Activated CD4-positive, alpha-beta T cell treated with anti-CD3 and anti-CD28 coated beads, Interleukin-2, amount 50 U/mL, for 16 hours (primary cell): ENCODE measurements at places on chromosomes 6 and 20.
A peak's percentile ranks its signal among the peaks of the same experiment; 100 is the strongest.

- no peak for DNase-seq
Observed at GRCh38 chr6:16939839-16940238, 162.0 kb upstream of the STMND1 start.

DNA sequence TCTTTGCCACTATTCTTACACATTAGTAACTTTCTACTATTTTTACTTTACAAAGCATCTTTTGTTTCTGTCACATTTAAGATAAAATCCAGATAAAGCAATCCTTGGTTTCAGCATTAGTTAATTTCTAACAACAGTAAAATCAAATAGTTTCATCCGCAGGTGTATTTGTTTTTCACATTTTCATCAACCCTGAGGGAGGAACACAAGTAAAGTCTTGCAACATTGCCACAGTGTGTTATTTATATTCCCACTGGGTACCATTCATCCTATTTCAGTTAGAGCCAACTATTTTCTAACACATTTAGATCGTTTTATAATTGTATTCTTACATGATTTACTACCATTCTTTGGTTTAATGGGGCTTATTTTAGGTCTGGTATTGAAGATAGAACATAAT lies 908.7 kb upstream of the CITED2 start:
- DNase-seq = no peak

DNA sequence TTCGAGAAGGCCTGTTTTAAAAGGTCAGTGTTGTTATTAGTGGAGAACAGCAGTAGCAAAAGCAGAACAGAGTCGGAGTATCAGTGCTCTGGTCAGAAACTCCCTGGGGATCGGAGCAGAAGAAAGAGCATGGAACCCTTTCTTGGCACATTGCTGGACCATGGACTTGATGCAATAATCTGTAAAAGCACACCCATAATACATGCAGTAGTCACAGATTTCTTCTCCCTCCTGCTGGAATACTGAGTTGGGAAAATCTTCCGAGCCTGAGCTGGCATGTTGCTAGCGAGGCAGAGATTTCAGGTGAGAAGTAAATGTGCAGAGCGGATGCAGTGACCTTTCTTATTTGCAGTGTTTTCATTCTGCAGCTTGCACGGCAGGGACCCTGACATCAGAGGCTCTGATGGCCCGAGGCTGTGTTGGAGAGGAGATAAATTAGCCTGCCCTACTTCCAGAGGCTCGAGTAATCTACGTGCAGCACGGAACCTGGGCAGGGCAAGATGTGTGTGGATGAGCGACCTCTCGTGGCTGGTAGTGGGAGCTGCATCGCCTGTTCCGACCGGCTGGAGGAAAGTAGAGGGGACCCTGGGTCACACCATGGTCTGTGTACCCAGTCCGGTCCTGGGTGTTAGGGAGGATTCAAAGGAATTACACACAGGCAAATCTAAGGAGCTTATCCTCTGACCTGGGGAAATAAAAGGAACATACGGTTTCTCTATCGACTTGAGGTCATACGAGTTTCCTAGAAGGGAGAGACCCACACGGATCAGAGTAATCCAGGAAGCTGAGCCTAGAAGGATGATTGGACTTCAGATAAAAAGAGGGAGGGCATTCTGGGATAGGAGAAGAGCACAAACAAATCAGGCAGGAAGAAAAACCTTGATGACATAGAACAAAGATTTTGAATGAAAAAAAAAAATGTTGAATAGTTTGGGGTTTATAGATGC lies 137.0 kb upstream of the STMND1 start:
- DNase-seq = peak; percentile 69

DNA sequence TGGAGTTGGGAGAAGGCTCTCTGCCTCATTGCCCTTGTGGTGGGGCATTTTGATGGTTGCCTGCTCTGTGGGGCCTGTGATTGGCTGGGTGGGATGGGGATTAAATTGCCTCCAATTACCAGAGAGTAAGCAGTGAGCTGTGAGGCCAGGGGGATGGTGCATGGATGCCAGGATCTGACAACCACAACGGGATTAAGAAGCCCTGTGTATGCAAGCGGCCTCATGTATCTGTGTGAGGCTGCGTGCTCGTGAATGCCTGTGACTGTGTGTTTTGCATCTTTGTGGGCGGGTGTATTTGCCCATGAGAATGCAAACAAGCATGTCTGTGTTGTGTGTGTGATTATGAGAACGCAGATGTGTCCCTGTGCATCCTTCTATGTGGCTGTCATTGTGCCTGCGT lies 46.1 kb downstream of the CD40 start:
- no peak for DNase-seq

GRCh38 chr20:1555952-1556351 lies 1.6 kb downstream of the SIRPD start:
- no peak for DNase-seq

GRCh38 chr6:109783250-109783986 lies 92.3 kb downstream of the FIG4 start:
- no peak for DNase-seq

GRCh38 chr6:18350712-18351111 lies 36.4 kb upstream of the RNF144B start:
- DNase-seq = no peak

DNA sequence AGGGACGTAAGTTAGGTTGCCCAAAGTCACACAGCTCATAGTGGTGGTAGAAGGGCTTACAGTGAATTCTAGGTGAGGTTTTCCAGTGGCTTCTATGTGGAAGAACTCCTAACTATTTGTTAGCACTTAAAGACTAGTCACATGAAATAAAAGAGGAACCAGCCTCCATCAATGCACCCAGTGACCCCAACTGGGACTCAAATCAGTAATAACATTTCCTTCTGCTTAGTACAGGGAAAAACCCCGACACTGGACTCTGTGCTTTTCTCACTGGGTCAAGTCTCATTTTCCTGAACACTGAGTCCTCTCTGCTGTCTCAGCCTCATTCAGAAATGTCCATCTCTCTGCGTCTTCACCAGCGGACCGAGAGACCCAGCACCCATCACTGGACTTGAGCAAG lies 89.2 kb downstream of the SLC22A23 start:
- DNase-seq = no peak

DNA sequence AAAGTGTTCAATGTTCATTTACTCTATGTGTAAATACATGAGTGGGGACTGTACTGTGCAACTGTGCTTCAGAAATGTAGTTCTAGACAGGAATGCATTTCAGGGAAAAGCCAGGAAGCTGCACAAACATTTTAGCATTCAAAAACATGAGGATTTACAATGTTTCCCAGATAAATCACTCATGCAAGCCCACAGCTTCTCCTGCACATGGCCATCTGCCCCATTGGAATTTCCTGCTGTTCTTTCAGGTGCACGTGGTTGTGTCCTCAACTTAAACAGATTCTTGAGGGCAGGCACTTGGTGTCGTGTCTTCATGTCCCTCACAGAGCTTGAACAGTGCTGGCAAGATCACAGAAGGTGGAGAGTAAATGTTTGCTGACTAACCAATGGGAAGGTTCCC lies 101.5 kb downstream of the UNC5CL start:
- no peak for DNase-seq

DNA sequence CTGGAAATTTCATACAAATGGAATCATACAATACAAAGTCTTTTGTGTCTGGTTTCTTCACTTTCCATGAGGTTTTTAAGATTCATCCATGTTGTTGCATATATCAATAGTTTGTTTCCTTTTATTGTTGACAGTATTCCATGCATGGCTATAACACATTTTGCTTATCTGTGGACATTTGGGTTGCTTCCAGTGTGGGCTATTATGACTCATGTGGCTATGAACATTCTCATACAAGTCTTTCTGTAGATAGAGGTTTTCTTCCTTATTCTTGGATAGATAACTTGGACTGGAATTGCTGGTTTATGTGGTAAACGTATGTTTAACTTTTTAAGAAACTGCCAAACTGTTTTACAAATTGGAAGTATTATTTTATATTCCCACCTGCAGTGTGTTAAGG lies 30.0 kb upstream of the KIF6 start:
- no peak for DNase-seq

DNA sequence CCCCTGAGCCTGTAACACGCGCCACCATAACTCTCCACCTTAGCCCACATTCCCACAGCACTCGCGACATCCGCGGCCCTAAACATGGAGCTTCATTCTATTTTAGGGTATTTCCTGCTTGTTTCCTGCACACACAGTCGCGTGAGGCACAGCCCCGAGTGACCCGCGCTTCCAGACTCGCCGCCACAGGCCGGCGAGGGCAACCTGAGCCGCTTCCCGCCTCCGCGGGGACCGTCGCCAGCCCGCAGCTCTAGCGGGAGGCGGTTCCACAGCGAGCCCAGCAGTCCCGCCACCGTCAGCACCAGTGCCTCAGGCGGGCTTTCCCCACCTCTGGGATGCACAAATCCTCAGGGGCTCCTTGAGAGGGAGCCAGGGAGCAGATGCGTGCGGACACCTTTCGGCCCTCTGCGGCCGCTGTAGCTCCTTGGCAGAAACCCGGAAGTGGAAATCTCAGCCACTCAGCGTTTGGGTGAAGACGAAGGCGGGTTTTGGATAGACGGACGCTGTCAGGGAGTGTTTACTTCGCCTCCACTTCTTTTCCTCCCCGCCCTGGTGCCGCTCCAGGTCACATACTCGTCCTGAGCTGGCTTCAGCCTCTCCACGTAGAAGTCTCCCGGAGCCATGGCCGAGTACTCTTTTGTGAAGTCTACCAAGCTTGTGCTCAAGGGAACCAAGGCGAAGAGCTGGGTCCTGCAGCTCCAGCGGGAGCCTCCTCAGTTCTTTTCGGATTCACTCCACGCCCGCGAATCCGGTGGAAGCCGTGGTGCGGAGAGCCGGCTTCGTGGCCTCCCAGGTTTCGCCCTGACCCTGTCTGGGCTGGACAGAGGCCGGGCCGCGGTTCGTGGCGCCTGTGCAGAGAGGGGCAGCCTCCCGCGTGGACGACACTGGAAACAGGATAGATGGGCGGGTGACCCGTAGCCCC lies 2177.4 kb upstream of the DEFB115 start:
- no peak for DNase-seq

DNA sequence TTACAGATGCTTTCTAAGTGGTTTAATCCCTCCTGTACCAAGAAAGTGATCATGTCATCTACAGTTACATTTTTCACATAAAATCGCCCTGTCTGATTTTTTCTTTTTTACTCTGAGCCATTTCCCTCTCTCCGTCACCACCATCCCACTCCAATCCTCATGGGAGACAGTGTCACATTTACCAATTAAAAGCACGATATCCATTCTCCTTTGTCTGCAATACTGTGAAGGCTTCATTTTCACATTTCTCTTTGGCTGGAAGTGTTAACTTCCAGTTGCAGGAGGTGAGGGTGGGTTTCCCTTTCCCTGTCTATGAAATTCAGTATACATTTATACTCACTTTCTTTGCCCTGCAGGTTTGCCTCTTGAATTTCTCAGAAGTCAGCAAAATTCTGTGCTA lies 372.7 kb upstream of the CNR1 start:
- DNase-seq = no peak
